ENCODE measurements at places on chromosomes 11 and 22.

GRCh38 chr11:80383655-80384054 is 942.8 kb upstream of the TENM4 start:
- no peak for DNase-seq

DNA sequence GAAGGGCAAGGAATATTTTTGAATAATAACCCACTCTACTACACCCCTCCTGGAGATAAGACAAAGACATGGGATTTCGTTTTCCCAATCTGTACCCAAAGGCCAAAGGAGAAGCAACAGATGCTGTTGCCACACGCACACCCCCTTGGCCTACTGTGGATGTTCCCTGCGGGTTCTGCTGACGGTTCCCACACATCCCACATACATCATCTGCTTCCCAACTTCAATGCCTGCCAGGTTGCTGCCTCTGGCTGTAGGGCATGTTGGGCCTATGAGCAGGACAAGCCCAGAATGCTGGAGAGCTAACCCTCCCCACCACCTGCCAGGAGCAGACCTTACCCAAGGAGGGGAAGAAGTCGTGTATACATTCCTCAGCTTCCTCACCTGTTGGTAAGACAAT is 13.6 kb upstream of the RBFOX2 start:
- DNase-seq = no peak

DNA sequence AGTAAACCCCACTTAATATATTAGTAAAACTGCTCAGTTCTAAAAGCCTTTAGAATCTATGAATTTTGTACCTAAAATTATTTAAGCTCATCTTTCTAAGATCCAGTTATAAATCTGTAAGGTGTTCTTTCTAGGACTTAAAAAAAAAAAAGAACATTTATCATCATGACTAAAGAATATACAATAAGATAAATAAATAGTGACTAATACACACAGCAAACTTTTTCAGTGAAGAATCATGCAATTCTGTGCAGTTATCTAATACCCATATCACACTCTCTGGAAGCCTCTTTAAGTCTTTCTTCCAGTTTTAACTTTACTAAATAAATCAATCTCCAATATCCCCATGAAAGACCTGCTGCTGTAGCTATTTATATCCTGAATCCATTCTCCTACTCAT is 59.8 kb downstream of the CEP57 start:
- DNase-seq = no peak

- no peak for DNase-seq
These were observed 95.1 kb downstream of the PARVA start for GRCh38 chr11:12472401-12473005.

DNA sequence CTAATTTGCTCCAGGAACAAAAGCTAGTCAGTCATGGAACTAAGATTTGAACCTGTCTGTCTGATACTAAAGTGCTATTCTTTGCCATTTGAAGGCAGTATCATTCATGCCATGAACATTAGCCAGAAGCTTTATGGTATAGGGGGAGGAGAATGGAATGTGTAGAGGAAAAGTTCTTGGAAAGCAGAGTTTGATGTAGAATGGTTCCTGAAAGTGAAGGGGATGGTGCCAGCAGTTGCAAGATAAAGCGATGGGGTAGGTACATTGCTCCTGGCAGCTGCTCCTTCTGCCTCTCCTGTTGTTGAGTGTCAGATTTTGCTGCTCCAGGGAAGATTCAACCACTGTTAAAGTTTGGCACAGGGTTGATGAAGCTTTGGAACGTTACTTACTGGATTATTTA is 53.4 kb downstream of the ARHGAP42 start:
- no peak for DNase-seq

DNA sequence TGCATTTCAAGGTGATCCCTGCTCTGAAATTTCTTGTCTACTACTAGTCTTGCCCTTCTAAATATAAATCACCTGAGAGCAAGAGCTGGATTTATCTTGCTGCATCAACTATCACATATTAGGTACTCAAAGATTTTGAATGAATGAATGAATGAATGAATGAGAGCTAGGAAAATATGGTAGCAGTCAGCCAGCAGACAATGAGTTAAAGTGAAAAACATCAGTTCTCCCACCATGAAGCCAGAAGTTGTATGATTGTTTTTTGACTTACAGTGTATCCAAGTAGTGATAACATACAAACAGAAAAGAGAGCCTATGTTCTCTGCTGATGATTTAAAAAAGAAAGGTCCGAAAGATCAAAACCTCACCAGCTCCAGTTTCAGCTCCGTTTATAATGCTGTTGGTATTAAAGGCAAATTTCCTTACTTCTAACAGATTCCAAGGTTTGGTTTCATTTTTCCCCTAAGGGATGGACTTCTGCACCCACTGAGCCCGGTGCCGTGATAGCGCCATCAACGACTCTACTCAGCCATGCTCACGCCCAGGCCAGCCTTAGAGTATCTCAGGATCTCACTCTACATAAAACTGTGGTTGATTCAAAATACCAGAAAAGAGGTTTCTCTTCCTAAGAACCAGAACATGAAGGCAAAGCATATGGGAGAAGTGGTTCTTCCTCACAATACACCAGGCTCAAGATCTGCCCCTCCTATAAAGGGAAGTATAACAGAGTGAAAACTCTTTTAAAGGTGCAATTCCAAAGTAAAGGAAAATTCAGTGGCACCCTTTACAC is 92.0 kb downstream of the SGSM3 start:
- no peak for DNase-seq

DNA sequence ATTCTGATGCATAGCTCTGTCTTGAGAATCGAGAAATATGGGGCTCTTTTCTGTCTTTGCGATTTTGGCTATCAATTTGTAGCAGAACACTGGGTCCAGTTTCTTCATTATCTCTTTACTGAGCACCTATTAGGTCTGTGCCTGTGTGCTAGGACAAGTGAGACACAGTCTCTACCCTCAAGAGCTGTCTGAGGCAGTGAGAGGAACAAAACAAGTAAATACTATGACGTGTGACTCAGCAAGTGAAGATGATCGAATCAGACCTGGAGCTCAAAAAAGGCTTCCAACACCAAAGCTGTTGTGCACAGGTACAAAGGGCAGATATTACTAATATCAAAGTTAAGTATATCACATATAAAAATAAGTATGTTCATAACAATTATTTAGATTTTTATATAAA is 52.4 kb downstream of the LGR4 start:
- DNase-seq = no peak

DNA sequence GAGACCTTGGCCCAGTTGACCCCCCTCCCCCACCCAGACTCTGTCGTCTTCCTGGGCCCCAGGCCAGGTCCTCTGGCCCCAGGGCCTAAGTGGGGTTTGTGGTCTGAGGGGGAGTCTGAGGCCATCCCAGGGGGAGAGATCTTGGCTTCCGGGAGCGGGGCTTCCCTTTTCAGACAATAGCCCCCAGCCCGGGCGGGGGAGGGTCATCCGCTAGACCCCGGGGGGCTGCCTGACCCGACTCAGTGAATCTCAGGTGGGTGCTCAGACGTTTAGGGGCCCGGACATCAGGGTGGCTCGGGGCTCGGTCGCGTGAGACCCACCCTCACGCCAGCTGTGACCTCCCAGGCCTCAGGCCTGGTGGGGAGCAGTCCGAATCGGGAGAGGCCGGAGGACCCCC is 609 bp downstream of the MAPK11 start:
- DNase-seq = no peak

DNA sequence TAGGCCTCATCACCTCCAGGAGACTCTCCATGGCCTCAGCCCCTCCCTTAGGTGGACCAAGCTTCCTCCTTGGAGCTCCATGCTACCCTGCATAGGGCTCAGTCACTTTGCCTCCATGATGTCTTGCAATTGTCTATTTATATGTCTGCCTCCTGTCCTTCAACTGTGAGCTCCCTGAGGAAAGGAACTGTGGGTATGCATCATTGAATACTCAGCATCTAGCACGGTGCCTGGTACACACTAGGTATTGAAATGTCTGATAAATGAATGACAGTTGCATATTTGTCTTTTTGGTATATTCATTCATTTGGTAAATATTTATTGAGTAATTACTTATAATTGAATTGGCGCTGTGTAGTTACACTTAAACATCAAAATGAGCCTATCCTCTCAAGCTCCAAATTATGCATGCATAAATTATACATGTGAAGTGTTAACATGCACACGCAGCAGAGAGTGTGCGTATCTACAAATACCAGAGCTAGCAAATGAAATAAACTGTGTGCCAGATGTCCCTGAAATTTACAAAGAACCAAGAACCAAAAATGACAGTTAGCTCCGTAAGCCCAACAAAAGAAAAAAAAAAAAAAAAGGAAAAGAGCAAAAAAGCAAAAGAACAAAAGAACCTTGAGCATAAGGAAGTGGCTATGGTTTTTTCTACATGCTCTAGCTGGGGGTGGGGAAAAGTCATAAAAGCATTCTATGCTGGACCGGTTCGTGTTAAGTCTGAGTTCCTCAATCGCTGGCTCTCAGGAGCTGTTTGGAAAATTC is 25.2 kb downstream of the GRAP2 start:
- no peak for DNase-seq

GRCh38 chr11:110095554-110095953 is 2.4 kb downstream of the ZC3H12C start:
- no peak for DNase-seq

- peak; percentile 45 for DNase-seq
These were observed 1.9 kb downstream of the TIRAP start for GRCh38 chr11:126284829-126285228.

DNA sequence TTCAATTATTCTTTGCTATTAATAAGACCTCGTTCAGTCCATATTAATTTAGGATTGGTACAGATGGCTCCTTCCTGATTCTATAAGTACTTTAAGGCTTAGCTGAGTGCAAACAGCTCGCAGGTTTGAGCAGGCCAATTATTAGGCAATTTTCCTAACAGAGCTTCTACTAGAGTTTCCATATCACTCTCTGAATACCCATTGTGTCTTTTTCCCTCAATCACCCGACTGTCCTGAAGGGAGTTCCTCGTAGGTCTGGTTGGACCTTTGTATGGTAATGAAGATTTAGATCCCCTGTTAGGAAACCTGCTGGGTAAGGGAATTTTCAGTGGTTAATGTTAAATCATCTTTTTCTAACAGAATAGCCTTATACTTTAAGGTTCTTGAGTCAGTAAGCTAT is 61.1 kb downstream of the ARHGAP42 start:
- DNase-seq = no peak

- no peak for DNase-seq
These were observed 16.7 kb upstream of the CCND1 start for GRCh38 chr11:69624293-69624692.

- DNase-seq = peak; percentile 91
These were observed 598 bp downstream of the ZFP91 start for GRCh38 chr11:58579192-58580129.

- no peak for DNase-seq
These were observed 8.7 kb upstream of the GDPD5 start for GRCh38 chr11:75534259-75535069.

- DNase-seq = no peak
These were observed 1.6 kb downstream of the CD59 start for GRCh38 chr11:33734441-33735270.

DNA sequence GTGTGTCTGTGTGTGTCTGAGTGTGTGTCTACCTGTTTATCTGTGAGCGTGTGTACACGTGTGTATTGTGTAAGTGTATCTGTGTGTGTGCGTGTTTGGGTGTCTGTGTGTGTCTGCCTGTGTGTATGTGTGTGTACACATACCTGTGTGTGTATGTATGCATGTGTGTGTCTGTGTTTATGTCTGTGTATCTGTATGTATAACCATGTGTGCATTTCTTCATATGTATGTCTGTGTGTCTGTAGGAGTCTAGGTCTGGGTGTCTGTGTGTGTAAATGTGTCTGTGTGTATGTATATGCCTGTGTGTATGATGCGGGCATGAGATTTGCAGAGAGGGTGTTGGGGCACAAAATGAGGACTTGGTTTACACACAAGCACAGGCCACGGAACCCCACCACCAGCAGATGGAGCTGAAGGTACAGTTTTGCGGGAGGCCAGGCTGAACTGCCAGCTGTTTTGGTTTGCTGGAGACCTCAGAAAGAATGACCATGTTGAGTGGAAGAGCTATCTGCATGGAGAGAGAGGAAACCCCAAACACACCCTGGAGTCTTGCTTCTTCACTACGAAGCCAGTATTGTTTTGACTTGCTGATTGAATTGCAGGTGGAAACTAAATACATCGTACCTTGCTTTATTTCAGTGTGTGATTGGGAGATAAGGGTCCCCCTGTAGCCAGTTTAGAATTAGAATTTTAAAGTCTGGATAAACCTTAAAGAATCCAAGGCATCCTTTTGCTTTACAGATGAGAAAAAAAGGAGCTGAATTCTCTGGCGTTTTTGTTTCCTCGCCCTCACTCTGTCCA is 497.2 kb downstream of the NTM start:
- DNase-seq = peak; percentile 66

GRCh38 chr11:132751516-132752250 is 780.6 kb downstream of the OPCML start:
- no peak for DNase-seq

DNA sequence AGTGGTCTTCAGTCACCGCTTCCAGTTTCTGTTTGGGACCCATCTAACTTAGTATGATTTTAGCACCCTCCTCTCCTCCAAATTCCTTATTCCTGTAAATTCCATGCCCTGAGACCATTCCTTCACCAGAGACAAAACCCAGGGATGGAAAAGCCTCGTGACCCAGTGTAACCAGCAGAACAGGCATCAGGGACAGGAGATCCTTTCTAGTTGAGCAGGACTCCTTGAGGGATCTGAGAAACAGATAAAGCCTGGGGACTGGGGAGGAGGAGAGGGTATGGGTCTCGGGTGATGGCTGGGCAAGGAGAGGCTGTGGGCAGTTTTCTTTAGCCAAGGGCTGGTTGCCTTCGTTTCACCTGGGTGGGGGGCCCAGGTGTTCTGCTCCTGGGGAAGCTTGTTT is 40.9 kb downstream of the TEAD1 start:
- DNase-seq = no peak

DNA sequence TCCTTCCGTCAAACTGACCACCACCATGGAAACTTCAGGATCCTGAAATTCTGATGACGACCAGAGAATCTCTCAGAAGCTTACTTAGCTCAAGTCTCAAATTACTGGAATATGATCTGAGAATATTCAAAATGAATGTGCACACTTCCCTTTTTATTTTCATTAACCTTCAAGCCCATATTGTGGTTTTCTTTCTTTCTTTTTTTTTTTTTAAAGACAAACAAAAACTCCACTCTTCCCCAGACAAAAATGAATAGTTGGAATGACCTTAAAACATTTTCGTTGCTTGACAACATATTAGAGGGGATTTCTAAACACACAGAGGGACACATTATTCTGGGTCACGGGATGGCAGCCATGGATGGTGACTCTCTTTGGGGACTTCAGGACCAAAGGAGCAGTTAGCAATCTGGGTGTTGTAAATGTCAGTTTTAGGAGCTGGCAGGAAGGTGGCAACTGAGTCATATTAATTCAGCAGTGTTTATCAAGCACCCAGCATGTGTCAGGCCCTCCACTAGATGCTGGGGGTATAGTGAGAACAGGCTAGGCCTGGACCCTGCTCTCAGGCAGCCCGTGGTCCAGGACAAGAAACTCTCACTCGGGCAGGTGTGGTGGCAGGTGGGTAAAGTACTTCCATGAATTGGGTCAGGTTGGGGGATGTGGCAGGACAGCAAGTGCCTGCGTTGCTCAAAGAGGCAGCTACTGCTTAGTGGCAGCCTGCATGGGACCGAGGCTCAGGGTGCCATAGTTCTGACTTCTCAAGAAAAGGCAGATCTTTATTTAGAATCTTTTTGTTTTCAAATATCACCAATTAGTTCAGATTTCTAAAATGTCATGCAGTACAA is 126.1 kb downstream of the HIPK3 start:
- DNase-seq = no peak
